Activated CD8-positive, alpha-beta memory T cell treated with anti-CD3 and anti-CD28 coated beads for 4 hours (primary cell): ENCODE measurements at places on chromosomes 3 and 15.

- no peak for DNase-seq
Measured at GRCh38 chr3:67329358-67329757, 325.1 kb downstream of the SUCLG2 start.

GRCh38 chr15:81843226-81843625 is 202.6 kb downstream of the MEX3B start:
- no peak for DNase-seq

DNA sequence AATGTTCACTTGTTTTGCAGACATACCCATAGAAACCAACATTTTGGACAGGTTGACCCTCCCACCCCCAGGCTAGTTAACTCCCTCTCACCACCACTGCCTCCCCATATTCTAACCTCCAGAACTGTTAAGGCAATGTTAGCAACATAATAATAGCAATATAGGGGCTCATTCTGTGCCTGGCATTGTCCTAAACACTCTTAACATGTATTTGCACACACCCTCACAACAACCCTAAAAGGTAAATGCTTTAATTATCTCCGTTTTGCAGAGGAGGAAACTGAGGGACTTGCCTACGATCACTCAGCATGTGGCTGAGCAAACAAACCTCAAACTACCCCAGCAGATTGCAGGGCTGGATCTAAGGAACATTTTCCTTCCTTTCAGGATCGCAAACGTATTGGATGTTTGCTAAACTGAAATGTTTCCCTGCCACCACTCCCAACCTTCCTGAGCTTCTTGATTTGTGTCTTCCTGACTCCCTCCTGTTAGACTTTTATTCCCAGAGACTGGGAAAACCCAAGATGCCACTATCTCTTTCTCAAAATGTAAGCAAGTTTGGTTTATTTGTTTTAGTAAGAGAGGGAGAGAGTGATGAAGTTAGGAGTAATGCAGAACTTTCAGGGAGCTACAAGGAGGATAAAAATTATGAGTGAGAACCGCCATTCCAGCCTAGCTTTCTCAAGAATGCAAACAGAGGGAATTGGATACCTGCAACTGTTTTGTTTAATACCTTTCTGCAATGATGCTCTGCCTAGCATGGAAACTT is 1.3 kb downstream of the SCG5 start:
- no peak for DNase-seq

DNA sequence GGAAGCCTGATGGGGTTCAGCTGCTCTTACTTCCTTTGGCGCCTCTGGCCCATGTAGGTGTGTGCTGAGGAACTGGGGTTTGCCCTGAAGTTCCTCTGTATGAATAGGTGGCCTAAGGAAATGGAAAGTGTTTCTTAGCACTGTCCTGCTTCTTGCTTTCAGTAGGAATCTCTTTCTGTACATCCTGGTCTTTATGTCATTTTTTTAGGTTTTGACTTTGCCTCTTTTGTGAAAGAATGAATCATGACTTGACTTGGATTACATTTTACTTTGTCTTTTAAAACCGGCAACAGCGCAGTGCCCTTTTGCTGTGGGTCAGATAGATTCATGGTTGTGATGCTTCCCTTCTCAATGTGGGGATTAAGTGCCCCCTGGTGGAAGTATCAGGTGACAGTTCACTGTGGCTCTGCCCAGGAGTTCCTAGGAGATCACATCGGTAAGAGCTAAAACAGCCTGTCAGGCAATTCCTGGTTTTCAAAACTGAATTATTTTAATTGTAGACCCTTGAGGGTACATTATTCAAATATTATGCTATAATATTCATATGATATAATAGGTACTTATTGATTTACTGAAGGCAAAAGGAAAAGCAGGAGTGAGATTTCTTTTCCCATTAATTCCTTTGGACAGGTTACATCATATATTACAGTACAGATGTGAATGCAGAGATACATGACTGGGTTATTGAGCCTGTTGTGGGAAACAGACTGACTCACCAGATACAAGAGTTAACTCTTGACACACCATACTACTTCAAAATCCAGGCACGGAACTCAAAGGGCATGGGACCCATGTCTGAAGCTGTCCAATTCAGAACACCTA is 95.4 kb downstream of the HCN4 start:
- no peak for DNase-seq

DNA sequence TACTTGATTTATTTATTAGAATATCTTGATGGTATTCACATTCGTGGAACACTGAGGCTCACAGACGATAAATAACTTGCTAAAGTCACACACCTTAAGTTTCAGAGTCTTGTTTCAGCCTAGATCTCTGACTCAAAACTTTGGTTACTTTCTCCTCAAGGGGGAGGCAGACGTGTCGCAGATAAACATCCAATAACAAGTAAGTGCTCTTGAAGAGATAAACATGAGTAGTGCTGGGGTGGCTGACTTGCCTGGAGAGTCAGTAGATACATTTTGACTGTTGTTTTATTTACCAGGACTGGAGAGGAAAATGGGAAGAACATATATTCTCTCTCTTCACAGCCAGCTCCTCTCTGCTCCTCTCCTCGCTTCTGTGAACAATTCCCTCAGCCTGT is 31.3 kb downstream of the FBXO45 start:
- no peak for DNase-seq

DNA sequence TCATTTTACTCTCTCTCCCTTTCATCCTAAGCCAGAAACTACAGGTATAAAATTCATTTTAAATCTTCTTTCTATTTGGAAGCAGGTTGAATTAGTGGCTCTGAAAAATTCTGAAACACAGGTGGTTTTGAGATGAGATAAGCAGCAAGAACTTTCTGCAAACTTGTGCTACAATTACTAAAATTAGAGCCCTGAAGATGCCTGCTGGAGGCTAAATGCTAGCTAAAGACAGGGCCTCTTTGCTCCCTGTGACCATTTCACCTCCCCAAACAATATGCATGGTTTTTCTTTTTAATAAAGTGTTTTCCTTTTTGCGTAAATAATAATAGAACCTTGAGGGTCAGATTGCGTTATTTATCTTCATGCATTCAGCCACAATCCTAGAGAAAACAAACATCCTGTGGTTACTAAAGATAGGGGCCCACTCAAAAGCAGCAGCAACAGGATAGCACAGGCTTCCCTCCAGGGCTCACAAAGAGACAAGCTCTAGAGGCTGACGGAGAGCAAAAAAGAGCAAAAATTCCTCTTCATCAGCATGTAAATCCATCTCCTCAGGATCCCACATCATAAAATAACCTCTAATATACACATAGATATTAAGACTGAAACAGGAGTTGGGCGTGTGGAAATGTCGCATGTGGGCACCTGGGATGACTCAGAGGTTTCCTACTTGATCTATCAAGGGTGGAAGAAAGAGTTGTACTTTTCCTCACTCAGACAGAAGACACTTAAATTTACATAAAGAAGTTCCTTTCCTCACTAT is 26.5 kb upstream of the CP start:
- no peak for DNase-seq

GRCh38 chr3:45948311-45948781 is 5.1 kb downstream of the CXCR6 start:
- DNase-seq: no peak

GRCh38 chr3:71211083-71211482 is 372.4 kb downstream of the FOXP1 start:
- DNase-seq: no peak

GRCh38 chr3:117346901-117347300 is 637.3 kb downstream of the TUSC7 start:
- DNase-seq: no peak

DNA sequence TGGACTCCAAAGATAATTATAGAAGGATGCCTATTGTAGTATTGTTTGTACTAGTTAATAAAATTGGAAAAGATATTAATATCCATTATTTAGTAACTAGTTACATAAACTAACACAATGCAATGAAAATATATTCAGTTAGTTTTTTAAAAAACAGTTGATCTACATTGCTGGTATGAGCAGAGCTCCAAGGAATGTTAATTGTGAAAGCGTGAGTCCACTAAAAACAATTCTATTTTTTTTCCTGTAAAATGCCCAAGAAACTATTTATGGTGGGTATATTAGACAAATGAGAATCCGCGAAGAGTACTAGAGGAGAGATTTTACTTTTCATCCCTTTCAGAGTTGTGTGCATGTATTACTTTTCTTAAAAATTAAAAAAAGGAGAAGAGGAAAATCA is 104.3 kb downstream of the MCTP2 start:
- no peak for DNase-seq

GRCh38 chr3:51751287-51751686 is 27.8 kb downstream of the IQCF6 start:
- no peak for DNase-seq
